ENCODE measurements at places on chromosomes 7 and 10. TPM values are rescaled to one million over a fixed set of nuclear protein-coding genes. Genes with fewer than 3 reads are reported as not detected.

The CALN1 gene
- total RNA-seq = not detected

The MLXIPL gene
- total RNA-seq = 9.6 TPM

The PHKG1 gene
- 30.4 TPM for total RNA-seq

The CCSER2 gene
- 163 TPM for total RNA-seq

The GDF10 gene
- total RNA-seq = 0.32 TPM

The FGFBP3 gene
- total RNA-seq = 0.27 TPM

The ZNF117 gene
- total RNA-seq = 2.8 TPM

The LRRC18 gene
- total RNA-seq = not detected

- peak; percentile 90 for DNase-seq
Measured at GRCh38 chr7:131109759-131110296, 217.8 kb upstream of the MKLN1 start.

GRCh38 chr7:30116771-30117170 is 18.0 kb upstream of the MTURN start:
- DNase-seq = no peak

DNA sequence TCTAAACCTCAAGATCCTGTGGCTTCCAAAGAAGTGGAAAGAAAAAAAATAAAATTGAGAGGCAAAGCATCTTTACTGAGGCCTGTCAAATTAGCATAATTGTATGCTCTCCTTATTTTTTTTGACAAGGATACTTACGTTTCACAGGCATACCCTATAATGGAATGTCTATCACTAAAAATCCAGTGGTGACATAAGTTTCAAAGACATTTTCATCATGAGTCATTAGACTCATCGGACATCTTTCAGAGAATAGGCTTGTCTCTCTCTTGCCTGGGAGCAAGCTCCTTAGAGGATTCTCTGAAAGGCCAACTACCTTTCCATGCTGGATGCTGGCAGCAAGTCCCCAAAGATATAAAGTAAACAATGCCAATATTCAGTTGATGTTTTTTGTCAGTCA is 380.7 kb upstream of the STEAP1 start:
- DNase-seq = no peak

DNA sequence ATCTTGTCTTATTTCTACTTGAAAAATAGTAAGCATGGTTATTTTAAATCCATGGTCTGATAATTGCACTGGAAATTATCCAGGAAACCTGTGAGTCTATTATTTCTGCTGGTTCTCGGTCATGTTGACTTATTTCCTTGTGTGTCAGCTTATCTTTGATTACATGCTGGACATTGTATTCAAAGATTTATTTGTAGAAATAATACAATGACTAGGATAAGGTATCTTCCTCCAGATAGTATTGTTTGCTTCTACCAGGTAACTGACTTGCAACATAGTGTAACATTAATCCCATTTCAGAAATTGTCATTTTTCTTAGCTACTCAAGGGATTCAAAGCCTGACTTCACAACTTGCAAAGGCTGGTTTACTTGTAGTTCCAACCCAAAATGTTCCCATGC is 33.4 kb downstream of the PLXNA4 start:
- DNase-seq = no peak

GRCh38 chr10:124600051-124600880 is 138.6 kb downstream of the LHPP start:
- DNase-seq = peak; percentile 28

- DNase-seq = no peak
Measured at GRCh38 chr10:6774406-6774805, 194.3 kb upstream of the PRKCQ start.

- DNase-seq = no peak
Measured at GRCh38 chr7:155464948-155465739, 7.2 kb downstream of the EN2 start.

DNA sequence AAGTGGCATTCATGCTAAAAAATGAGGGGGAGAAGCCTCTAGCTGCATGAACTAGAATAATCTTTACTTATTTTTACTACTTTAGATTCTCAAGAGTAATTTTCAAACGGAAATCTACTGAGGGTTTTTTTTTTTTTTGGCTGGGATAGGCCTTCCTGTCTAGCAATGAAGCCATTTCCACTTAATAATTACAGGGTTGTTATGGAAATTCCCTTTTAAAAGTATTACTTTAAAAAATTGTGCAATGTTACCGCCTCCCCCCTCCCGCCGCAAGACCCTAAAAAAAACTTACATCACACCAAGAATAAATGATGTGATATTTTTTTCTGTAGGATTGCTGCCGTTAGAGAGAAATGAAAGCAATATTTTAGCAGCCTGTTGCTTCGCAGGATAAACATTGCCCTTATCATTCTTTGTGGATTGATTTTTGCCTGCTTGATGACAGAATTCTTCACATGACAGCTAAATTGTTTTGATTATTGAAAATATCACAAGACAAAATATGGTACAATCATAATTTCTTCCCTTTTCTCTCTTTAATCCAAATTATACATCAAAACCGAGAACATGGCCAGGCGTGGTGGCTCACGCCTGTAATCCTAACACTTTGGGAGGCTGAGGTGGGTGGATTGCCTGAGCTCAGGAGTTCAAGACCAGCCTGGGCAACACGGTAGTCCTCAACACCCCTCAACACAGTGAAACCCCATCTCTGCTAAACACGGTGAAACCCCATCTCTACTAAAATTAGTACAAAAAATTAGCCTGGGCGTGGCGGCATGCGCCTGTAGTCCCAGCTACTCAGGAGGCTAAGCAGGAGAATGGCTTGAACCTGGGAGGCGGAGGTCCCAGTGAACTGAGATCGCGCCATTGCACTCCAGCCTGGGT is 32.8 kb downstream of the ARL4A start:
- no peak for DNase-seq

DNA sequence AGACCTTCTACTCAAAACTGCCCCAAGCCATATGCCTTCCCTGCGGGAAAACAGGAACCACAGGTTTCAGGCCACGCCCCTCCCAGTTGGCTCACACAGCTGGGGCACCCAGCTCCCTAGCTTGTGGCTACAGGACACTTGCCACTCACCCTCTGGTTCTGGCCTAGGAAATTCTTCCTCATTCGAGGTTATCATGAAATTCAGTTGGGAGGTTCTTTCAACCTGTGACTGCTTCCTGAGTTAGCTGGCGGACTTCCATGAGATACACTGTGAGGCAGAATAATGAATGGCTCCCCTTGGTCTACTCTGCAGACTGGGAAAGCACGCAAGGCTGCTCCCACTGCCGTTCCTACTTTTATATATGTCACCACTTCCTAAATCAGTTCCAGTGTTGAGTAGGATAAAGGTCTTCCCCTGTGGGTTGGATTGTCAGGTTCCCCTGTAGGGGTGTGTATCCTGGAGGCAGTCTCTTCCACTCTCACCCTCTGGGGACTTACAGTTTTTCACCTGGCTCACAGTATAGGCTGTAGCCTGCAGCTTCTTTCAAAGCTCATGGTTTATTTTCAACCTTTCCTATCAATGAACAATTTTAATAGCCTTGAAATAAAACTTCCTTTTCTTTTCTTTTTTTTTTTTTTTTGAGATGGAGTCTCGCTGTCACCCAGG is 37.0 kb downstream of the GPR22 start:
- DNase-seq = peak; percentile 57

- peak; percentile 65 for DNase-seq
Measured at GRCh38 chr10:89074120-89074519, 83.5 kb downstream of the FAS start.

DNA sequence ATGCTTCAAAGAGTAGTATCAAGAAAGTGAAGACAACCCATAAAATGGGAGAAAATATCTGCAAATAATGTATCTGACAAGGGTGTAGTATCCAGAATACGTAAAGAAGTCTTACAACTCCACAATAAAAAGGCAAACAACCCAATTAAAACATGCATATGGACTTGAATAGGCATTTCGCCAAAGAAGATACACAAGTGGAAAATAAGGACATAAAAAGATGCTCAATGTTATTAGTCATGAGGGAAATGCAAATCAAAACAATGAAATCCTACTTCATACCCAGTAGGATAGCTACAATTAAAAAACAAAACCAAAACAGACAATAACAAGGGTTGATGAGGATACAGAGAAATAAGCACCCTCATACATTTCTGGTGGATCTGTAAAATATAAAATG is 79.2 kb downstream of the NUDCD3 start:
- DNase-seq = no peak

- DNase-seq = no peak
Measured at GRCh38 chr7:1223196-1223981, 9.3 kb upstream of the UNCX start.

- DNase-seq = no peak
Measured at GRCh38 chr7:101782476-101782875, 35.0 kb upstream of the CUX1 start.

DNA sequence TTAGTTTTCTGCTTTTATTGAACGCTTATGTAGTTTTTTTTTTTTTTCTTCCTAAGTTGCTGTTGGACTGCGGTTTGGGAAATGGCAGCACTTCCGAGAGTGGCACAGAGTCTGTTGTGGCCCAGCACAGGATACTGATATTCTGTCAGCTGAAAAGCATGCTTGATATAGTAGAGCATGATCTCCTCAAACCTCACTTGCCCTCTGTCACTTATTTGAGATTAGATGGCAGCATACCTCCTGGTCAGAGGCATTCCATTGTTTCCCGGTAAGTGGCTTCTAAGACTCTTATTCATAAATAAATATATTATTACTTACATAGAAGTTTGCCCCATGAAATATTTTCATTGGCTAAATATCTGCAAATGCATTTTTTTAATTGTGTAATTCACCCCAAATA is 101.1 kb downstream of the BTAF1 start:
- no peak for DNase-seq

DNA sequence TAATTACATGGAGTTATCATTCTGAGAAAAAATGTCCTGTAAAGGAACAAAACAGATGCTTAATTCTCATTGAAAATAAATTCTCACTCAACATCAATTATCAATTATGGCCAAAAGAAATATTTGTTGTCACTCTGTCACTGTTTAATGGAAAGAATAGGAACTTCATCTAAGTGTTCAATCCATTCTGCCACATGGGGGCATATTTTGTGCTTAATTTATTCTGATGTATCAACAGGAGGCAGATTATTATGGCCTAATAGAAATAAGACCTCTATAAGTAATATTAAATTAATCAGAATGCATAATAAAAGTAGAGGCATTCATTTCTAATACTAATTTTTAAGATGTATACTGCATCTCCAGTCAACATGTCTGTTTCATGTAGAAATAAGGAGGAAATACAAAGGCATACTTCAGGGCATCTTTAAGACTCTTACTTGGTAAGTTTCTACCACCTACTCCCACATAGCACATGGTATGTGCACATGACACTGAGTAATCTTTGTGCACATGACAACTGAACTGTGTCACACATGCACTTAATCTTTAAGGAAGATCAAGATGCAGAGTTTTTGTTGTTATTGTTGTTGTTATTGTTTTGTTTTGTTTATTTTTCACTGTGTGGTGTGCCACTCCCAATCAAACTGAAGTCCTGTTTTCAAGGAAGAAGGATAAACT is 420.4 kb upstream of the SEMA3A start:
- no peak for DNase-seq

DNA sequence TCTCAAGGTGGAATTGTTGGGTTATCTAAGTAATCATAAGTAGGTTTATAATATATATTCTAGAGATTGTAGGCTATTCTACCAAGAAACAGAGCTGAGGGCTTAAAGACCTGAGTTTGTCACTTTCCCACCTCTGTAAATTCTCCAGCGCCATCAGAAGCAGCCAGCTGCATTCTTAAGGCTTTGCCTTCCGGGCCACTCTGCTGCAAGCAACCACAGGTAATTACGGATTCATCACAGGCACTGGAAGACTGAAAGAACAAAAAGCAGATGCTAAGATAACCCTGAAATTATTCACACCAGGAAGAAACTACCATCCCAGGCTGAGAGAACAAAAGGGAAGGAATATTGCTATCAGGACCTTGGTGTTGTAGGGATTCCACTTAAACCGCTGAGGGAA is 137.8 kb upstream of the JCAD start:
- DNase-seq = no peak

- no peak for DNase-seq
Measured at GRCh38 chr7:17716816-17717215, 223.5 kb downstream of the SNX13 start.

- DNase-seq = no peak
Measured at GRCh38 chr10:68543004-68543918, 15.9 kb upstream of the SLC25A16 start.

- DNase-seq = no peak
Measured at GRCh38 chr10:100579261-100580090, 43.7 kb downstream of the HIF1AN start.

DNA sequence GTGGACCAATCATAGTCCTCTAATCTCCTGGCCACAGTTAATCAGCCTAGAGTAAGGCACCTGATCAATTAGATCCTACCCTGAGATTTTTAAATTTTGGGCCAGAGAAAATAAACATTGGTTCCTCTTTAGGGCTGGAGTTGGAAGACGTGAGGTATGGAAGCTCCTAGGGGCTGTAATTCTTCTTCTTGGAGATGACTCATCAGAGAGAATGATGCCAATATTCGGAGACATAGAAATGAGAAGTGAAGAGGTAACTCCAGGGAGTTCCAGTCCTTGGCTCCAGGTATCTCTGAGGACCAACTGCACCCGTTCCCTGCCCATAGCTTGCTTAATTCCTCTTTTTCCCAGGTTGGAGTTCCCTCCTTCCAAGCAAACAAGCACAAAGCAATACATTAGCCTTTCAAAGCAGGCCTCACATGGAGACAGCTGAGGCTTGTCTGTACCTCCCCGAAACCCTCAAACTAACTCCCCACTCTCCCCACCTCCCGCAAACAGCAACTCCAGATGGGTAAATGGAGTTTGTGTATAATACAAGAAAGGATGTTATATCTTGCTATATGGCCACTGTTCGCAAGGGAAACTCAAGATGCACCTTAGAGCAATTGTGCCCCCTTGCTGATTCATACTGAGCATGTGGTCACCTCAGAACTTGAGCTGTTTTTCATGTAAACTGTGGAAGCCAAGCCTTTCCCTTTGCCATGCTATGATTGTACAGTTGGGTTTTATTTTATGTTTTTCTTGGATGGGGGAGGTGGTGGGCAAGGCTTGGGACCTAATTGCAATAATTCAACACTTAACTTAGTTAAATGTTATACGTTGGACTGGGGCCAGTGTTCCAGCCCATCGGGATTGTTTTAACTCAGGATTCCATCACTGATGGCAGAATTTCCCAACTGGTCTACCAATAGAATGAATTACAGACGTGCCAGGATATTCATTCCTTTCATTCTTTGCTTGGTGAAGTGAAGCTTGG is 29.3 kb downstream of the PIK3AP1 start:
- no peak for DNase-seq

GRCh38 chr7:37538945-37539344 is 90.3 kb upstream of the ELMO1 start:
- DNase-seq = no peak

DNA sequence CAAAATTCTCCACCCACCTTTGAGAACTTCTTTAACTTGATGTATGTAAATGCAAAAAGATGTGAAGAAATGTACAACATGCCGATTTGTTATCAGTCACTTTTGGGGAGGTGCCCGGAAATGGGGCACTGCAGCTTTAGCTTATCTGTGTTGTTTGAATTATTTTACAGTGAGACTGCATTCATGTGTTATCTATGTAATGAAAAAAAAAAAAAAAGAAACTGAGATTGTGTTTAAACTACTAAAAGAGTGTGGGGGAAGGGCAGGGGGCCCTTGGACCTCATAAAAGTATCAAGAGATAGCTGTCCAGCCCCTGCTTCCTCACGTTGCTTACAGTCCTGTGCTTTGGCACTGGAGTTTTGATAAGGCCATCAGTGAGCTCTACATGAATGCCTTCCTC is 259.4 kb downstream of the STK31 start:
- no peak for DNase-seq

Measured in left ventricle myocardium superior (tissue), 1 donor.